AG08396 (cell line): ENCODE measurements at places on chromosomes 16 and 17.

- DNase-seq, result no peak
These were observed 93.5 kb downstream of the NXN start for GRCh38 chr17:885971-886571.

- peak; percentile 12 for DNase-seq
These were observed 54.1 kb downstream of the XYLT1 start for GRCh38 chr16:17416461-17417311.

DNA sequence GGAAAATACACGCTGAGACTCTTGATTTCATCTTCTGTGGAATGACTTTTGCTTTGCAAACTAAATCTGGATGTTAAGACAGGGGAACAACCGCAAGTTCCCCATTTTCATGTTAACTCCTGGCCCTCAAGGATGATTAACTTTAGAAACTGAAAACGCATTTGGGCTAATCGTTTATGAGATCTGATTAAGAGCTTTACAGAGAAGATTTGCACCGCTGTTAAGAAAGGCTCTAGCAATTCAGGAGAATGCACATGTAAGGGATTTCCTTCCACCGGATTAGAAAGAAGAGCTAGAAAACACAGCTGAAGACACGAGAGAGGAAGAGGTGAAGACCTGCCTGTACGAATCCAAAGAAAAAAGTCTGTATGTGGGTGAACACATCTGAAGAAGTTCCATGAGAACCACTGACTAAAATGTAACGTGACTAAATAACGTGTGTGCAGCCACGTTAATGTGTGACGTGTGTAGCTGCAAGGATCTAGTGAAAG lies 106.4 kb downstream of the YPEL2 start:
- no peak for DNase-seq

DNA sequence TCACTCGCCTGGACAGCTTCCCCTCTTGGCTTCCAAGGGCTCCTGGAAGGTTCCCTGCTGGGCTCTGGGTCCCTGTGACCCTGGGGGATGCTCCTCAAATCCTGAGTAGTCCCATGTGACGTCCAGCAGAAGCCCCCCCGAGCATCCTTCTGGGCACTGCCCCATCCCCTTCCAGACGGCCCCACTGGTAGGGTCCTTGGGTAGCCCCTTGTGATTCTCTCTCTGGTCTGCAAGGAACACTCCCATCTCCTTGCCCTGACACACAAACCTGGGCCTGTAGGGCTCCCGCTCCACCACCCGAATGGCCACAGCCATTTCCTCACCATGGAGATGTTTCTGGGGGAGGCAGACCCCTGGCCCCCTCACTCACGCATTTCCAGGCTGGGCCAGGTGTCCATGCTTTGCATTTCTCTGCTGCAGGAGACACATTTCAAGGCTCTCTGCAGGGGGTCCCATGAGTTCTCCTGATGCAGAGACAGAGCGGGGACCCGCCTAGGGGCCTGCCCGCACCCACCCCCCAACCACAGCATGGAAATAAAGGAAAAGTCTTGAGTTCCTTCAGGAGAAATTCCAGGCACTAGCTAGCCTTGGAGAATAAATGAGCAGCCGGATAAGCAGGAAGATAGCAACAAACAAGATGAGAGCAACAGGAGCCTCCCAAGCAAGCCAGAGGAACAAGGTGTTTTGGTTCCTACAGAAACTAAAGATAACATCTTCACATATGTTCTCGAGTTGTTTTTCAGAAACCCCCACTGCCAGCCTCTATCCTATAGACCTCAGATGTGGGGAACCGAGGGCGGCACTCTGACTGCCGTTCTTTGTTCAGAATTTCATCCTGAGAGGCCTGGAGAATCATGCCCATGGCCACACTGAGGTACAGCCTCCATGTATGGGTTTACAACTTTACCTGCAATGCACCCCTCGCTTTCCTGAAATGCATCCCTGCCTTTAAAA lies 128.8 kb downstream of the MGAT5B start:
- no peak for DNase-seq

DNA sequence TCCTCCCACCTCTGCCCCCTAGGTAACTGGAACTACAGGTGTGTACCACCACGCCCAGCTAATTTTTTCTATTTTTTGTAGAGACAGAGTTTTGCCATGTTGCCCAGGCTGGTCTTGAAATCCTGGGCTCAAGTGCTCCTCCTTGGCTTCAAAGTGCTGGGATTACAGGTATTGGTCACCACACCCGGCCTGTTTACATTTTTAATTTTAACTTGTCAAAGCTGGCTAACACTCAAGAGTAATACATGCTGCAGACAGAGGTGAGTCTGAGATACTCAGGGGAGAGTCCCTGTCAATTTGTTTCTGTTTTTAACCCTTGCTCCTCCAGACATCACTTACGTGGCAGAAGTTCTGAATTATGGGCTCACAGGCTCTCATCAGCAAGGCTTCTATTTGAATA lies 50.7 kb upstream of the CLEC18B start:
- no peak for DNase-seq

GRCh38 chr17:80941171-80941570 lies 50.5 kb upstream of the CHMP6 start:
- no peak for DNase-seq

DNA sequence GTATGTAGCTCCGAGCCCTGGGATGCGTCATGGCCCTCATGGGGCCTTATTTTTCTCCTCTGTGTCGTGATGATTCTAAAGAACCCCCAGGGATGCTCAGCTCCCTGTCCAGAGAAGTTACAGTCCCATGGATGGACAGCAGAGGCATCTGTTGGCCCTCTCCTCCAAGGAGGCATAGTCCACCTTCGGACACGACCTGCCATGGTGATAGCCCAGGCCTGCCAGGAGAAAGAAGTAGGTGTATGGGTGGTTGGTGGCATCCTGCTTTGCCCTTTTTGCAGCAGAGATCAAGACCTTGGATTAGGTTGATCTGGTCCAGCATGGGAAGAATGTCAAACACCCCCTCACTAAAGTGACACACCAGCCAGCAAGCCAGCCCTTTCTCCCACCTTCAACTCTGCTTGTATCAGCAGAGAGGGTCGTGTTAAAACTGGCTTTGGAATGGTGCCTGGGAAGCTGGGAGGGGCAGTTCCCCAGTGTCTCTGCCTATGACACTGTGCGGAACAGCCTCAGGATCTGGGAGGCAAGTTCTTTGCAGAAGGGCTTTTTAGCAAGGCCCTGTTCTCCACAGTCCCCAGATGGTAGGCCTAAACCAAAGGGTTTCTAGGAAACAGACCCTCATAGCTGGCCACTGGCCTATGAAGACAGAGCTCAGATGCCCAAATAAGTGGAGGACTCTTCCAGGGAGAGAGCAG lies 259.9 kb upstream of the RPL38 start:
- DNase-seq, result no peak

- DNase-seq, result no peak
These were observed 36.1 kb upstream of the ERCC4 start for GRCh38 chr16:13883881-13884280.

- no peak for DNase-seq
These were observed 247.7 kb downstream of the UTP18 start for GRCh38 chr17:51508048-51508447.

GRCh38 chr17:44216694-44217093 lies 2.8 kb downstream of the UBTF start:
- DNase-seq, result no peak

DNA sequence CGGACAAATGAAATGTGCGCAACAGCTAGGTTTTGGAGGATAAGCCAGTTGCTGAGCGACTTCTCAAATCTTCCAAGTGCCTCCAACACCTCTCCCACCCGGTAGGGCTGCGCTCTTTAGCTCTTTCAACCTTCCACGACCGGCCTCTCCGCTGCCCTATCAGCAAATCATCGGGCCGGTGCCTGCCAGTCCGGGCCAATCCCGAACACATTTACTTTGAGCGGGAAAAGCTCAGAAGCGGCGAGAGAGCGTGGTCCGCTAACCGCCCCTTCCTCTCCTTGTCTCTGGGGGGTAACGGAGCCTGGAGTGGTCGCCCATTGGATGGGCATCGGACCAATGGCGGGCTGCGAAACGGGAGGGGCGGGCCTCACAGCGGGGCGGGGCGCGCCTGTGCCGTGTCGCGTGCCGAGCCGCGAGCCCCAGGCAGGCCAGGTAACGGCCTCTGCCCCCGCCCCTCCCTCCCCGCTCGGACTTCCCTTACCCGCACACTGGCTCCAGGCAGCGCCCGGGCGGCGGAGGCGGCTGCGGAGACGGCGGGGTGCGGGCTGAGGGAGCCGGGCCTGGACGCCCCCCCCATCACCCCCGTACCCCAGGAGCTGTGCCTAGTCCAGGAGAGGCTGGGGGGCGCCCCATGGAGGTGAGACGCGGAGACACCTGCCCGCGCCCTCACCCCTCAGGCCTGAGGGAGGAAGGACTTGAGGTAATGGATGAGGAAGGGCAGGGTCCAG lies at the start of gene MEIOC:
MEIOC (plus strand) TSS at position 486 of the 728 bp plus-strand sequence; CDS start at position 632, 146 bp downstream.
- no peak for DNase-seq

GRCh38 chr17:60745544-60745943 lies 67.9 kb downstream of the BCAS3 start:
- no peak for DNase-seq

DNA sequence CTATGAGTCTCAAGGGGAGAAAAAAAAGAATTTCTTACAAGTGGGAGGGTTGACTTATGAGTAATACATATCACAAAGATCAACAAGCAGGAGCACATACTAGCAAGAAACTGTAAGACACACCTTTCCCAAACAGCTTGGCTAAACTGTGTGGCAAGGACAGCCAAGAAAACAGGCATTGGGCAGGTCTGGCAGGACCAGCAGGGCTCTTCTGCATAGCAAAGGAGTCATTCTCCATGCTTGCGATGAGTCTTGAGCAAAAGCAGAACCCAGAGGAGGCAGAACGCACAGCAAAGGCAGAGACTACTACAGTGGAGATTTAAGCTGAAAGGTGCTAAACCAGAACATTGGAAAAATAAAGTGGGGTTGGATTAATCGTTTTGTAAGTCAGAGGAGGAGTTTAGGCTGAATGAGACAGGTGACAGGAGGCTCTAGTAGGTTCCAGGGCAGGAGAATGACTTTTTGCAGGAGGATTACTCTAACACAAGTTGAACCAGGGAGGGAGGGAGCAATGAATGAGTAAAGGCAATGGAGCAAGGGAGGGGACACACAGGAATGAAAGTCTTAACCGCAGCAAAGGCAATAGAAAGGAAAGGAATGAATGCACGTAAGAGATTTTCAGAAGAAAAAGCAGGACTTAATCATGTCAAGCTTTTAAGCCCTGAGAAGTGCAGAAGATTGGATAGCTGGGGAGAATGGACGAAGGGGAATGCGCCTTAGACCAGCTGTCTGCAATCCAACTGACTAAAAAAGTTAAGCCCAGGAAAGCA lies 2.7 kb downstream of the N4BP1 start:
- peak; percentile 29 for DNase-seq

DNA sequence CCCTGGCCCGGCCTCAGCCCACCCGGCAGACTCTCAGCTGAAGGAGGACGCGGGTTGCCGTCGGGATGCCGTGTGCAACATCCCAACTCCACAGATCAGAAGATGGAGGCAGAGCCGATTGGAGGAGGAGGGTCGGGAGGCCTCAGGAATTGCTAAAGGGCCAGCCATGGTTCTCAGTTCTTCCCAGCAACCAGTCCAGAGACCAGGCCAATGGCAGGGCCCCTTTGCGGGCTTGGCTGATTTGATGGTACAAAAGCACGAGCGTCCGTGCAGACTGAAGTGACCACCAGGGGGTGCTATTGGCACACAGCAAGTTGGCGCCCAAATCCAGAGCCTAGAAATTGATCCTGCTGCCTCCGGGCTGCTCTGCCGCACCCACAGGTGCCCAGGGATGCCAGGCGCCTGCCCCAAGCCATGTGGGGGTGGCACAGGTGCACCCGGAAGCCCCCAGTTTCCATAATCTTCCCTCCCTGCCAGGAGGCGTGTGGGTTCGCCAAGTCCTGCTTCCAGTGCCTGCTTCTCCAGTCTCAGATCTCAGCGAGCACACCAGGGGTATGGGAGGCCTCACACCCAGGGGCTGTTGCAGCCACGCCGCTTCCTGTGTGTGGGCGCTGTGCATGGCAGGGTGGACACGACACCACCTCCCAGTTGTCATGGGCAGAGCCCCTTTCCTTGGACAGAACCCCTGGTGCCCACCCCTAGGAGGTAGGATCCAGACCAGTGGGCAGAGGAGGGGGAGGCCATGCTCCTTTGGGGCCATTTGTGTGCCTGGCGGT lies 7.1 kb upstream of the TEX19 start:
- DNase-seq, result peak; percentile 91

GRCh38 chr17:61294286-61294685 lies 105.4 kb upstream of the TBX2 start:
- no peak for DNase-seq

- no peak for DNase-seq
These were observed 677 bp downstream of the DEF8 start for GRCh38 chr16:89949121-89949742.

- DNase-seq, result peak; percentile 88
These were observed 14.9 kb downstream of the IGFBP4 start for GRCh38 chr17:40457964-40458791.

- DNase-seq, result no peak
These were observed 3.3 kb downstream of the TOX3 start for GRCh38 chr16:52543654-52544053.

- DNase-seq, result no peak
These were observed 30.2 kb upstream of the PHLPP2 start for GRCh38 chr16:71754652-71755051.

DNA sequence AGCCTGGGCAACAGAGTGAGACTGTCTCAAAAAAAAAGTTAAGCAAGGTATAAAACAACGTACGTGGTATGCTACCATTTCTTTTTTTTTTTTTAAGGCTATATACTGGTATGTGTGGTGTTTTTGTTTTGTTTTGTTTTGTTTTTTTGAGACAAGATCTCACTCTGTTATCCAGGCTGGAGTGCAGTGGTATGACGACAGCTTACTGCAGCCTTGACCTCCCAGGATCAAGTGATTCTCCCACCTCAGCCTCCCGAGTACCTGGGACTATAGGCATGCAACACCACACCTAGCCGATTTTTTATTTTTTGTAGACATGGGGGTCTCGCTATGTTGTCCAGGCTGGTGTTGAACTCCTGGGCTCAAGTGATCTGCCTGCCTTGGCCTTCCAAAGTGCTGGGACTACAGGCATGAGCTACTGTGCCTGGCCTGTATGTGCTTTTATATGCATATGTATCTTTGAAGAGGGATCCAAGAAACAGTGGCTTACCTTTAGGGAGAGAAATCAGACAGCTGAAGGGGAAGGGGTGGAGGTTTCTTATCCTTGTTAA lies 6.5 kb downstream of the CENPV start:
- DNase-seq, result no peak

DNA sequence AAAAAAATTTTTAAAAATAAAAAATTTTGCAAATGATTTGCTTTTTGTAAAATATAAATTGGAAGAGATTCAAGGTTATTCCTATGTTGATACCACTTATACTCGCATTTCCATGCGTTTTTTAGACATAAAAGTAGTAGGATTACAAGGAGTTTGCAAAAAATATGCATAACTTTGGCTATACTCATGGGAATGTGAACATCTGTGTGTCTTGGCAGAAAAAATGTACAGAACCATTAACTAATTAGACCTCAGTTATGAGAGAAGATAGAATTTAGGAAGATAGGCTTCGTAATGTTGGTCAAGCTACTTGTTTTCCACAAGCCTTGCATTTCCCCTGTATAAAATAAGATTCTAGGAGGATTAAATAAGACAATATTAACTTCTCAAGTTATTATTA lies 61.1 kb upstream of the VPS4A start:
- DNase-seq, result no peak

- no peak for DNase-seq
These were observed 10.5 kb upstream of the RAI1 start for GRCh38 chr17:17670701-17671305.
